ENCODE measurements at places on chromosomes 11 and 22. TPM values are rescaled to one million over a fixed set of nuclear protein-coding genes. Genes with fewer than 3 reads are reported as not detected.

FREY1 gene
- not detected for total RNA-seq

E2F8 gene
- total RNA-seq = not detected

RTN4RL2 gene
- 11.2 TPM for total RNA-seq

OR6T1 gene
- not detected for total RNA-seq

GRCh38 chr11:126048197-126048596 is 14.5 kb downstream of the CDON start:
- H3K4me3 ChIP-seq = no peak overlapping the region
- H3K36me3 ChIP-seq = no peaks in the 10 kb centered on the region
- DNase-seq = no peak
- no peaks in the 10 kb centered on the region for H3K27me3 ChIP-seq
- H3K4me1 ChIP-seq = peaks cover 4% of the 10 kb centered on the region

DNA sequence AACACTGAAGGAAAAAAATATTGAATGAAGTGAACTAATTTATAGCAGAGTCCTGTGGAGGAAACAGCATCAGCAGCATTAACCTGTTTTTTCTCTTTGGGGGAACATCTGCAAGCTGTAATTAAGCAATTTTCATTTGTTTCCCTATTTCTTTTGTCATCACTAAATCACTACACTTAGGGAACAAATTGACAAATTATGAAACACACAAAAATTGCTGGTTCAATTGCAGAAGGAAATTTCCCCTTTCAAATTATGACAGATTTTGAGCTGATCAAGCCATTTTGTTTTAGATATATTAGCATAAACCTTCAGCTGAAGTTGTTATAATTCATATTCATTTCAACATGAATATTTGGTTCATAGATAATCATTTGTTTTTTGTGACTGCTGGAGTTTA is 22.2 kb upstream of the RAG2 start:
- H3K27ac ChIP-seq = peak overlapping the region; percentile 92
- H3K4me1 ChIP-seq = peaks cover 60% of the 10 kb centered on the region
- no peaks in the 10 kb centered on the region for H3K36me3 ChIP-seq
- no peak for DNase-seq
- H3K4me3 ChIP-seq = no peak overlapping the region
- no peaks in the 10 kb centered on the region for H3K27me3 ChIP-seq

- no peak overlapping the region for H3K27ac ChIP-seq
- no peaks in the 10 kb centered on the region for H3K36me3 ChIP-seq
- no peaks in the 10 kb centered on the region for H3K27me3 ChIP-seq
- DNase-seq = no peak
- no peaks in the 10 kb centered on the region for H3K4me1 ChIP-seq
- no peak overlapping the region for H3K4me3 ChIP-seq
Measured at GRCh38 chr11:126423154-126423553, 67.7 kb downstream of the ST3GAL4 start.

GRCh38 chr22:38107692-38108515 is 2.6 kb downstream of the BAIAP2L2 start:
- H3K36me3 ChIP-seq = no peaks in the 10 kb centered on the region
- no peak for DNase-seq
- H3K4me1 ChIP-seq = no peaks in the 10 kb centered on the region
- no peak overlapping the region for H3K27ac ChIP-seq

DNA sequence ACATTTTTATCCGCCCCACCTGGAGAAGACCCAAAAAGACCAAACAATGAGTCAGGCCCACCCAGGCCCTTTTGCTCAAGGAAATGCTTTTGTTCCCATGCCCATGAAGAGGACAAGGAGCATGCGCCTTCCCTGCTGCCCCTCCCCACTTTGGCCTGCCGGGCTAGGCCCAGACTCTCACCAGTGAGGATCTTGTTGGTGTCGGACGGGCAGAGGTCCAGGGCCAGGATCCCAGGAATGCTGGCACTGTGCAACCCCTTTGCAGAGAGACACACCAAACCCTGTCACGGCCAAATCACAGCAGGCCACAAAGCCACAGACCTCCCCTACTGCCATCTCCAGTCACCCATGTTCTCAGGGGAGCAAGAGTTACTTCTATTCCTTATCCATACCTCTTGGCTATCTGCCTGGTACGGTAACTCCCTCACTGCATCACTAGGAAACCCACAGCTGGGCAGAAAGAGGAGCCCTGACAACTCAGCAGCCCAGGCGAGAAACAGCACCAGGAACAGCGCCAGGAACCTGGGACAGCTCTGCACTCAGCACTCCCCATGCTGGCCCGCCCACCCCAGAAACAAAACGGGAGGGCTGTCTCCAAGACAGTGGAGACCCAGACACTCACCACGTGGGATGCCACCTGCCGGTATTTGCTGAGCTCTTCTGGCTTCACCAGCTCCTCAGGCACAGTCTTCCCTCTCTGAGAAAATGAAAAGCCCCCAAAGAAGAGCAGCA is 5.5 kb downstream of the PRPF19 start:
- peaks cover 61% of the 10 kb centered on the region for H3K36me3 ChIP-seq
- no peaks in the 10 kb centered on the region for H3K27me3 ChIP-seq
- H3K4me3 ChIP-seq = no peak overlapping the region
- DNase-seq = no peak

- no peak overlapping the region for H3K4me3 ChIP-seq
- no peak for DNase-seq
- no peaks in the 10 kb centered on the region for H3K4me1 ChIP-seq
- H3K27me3 ChIP-seq = no peaks in the 10 kb centered on the region
- no peaks in the 10 kb centered on the region for H3K36me3 ChIP-seq
Measured at GRCh38 chr11:119755356-119756071, 26.5 kb upstream of the NECTIN1 start.

- no peaks in the 10 kb centered on the region for H3K36me3 ChIP-seq
- H3K4me1 ChIP-seq = no peaks in the 10 kb centered on the region
- DNase-seq = no peak
- H3K27me3 ChIP-seq = no peaks in the 10 kb centered on the region
- H3K4me3 ChIP-seq = no peak overlapping the region
- H3K27ac ChIP-seq = no peak overlapping the region
Measured at GRCh38 chr22:39625569-39626537, 55.3 kb downstream of the CACNA1I start.

DNA sequence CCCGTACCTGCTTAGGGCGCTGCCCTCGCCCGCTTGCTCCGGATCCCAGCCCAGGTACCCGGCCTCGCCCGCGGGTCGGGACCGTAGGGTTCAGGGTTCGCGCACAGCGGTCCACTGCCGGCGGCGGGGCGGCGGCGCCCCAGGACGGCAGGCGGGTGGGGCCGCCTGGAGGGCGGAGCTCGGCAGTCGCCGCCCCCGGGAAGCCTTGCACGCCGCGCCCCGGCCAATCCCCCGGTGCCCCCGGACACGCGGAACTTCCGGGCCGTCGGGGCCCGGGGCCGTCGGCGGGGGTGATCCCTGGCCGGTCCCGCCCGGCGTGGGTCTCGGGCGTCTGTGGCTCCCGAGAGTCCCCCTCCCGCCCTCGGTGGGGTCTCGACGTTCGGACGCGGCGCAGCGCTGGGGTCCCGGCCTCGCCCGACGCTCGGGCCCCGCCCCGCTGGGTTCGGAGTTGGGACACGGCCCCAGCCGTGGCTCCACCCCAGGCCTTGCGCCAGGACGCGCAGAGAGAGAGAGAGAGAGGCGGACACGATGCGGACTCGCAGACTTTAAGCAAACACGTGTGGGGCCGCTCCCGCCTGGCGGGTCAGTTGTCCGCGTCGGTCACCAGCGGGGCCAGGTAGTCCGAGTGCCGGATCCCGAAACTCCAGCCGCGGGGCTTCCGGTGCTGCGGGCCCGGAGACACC is at the start of gene TYMP:
TYMP (minus strand) TSS at position 116 of the 683 bp plus-strand sequence. CDS start 303 bp downstream, outside the sequence.
- peak within 1 kb of the TSS; percentile 28 for H3K4me3 ChIP-seq
- H3K36me3 ChIP-seq = no peaks in the 10 kb centered on the region
- H3K27ac ChIP-seq = peak within 1 kb of the TSS; percentile 99
- peaks cover 33% of the 10 kb centered on the region for H3K4me1 ChIP-seq
- DNase-seq = peak; percentile 83
- H3K27me3 ChIP-seq = no peaks in the 10 kb centered on the region
